ENCODE measurements at places on chromosomes 1 and 21. TPM values are rescaled to one million over a fixed set of nuclear protein-coding genes. Genes with fewer than 3 reads are reported as not detected.

KCNK2 gene
- total RNA-seq, result 0.95 TPM

DNA sequence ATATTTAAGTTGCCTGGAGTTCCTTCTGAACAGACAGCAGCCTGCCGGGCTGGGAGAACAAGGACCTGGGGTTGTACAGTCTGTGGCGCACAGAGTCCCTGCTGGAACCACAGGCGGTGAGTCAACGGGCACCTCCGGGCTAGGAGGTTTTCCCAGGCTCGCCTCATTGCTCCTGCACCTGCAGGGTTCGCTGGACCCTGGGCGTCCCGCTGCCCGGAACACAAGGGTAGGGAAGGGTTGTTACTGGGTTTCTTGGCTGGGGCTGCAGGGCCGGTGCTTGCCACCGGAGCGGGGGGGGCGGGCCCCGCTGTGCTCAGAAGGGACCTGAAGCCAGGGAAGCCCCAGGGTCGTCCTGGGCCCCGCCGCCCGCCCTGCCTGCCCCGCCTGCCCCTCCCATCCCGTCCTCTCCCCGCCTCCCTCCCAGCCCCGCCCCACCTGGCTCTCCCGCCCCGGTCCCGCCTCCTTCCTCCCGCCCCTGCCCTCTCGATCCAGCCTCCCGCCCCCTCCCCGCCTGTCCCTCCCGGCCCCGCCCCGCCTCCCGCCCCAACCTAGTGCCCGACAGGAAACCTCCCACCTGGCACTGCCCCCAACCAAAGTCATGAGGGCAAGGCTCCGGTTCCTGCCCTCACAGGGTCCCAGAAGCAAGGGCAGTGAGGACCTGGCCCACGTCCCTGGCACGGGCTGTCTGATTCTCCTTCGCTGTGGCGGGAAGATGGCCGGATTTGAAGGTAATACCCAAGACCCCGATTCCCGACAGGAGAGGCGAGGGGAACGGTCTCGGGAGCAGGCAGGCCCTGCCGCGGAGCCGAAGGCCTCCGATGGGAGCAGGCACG lies 6.8 kb downstream of the JMJD4 start:
- DNase-seq, result no peak

BARHL2 gene
- not detected for total RNA-seq

TSTD1 gene
- 99.0 TPM for total RNA-seq

- DNase-seq, result no peak
Observed at GRCh38 chr1:243354511-243355153, 98.8 kb downstream of the SDCCAG8 start.

GRCh38 chr1:63486629-63487028 lies 36.4 kb downstream of the ITGB3BP start:
- DNase-seq, result no peak

DNA sequence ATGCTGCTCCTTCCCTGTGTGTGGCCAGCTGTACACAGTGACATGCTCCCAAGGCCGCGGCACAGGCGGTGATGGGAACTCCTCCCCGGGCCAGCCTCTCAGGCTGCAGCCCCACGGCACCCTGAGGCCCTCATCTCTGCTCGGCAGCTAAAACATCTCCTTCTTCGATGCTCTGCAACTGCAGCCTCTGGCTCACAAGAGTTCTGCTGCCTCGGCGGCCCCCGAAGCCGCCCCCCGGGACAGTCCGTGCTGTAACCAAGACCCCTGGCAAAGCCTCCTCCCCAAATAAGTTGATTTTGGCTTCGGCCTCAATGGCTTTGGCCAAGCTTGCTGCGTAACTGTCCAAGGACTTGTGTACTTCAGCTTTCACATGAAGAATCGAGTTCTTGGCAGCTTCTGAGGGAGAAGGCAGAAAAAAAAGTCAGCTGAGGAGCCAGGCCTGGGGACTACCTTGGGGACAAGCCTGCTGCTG lies 51.3 kb downstream of the GPR161 start:
- no peak for DNase-seq

PAPPA2 gene
- total RNA-seq, result under 0.01 TPM

CIART gene
- 2.5 TPM for total RNA-seq

DNA sequence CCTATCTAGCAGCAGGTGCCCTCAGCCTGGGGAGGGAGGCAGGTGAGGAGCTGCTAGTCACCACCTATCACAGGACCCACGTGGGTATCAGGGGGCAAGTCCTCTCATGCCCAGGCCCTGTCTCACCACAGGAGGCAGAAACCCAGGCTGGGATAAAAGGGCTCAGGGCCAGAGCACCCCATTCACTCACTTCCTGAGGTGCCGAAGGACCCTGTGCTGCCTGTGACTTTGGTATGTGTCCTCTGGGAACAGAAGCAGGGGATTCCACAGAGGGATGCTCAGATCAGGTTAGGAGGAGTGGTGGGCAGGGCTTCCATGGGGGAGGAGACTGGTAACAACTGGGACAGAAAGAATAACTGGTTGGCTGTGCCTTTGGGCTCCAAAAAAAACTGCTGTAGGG lies at the start of gene LCE1E:
Gene LCE1E, plus strand, starts transcription at position 181 of the 400 bp plus-strand sequence. CDS start 1,043 bp downstream, outside the sequence.
- no peak for DNase-seq

- no peak for DNase-seq
Observed at GRCh38 chr1:194028002-194028401, 841.6 kb upstream of the B3GALT2 start.

DNA sequence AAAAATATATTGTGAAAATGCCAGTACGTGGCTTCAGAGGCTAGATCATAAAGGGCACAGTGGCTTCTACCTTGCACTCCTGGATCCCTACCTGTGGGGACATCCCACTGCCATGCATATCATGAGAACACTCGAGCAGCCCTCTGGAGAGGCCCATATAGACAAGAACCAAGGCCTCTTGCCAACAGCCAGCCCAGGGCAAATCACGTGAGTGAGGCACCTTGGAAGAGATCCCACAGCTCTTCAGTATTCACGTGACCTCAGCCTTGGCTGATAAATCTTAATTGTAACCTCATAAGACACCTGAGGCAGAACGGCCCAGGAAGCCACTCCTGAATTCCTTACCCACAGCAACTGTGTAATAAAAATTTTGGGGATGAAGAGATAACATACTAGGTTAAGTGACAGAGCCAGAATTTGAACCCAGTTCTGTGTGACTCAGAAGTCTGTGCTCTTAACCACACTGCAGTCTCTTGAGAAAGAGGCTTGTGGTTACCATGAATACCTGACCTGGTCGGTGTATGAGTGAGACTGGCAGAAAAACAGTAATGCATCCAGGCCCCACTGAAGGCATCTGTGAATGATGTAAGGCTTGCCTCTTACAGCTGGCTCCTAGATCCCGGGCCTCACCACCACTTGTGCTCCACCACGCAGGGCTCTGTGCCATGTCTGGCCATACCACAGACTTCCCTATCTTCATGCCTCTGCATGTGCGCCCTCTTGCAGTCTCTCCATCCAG lies 6.9 kb upstream of the A3GALT2 start:
- no peak for DNase-seq

- DNase-seq, result no peak
Observed at GRCh38 chr1:174872615-174873058, 127.1 kb upstream of the CACYBP start.

OR2L8 gene
- not detected for total RNA-seq

DNA sequence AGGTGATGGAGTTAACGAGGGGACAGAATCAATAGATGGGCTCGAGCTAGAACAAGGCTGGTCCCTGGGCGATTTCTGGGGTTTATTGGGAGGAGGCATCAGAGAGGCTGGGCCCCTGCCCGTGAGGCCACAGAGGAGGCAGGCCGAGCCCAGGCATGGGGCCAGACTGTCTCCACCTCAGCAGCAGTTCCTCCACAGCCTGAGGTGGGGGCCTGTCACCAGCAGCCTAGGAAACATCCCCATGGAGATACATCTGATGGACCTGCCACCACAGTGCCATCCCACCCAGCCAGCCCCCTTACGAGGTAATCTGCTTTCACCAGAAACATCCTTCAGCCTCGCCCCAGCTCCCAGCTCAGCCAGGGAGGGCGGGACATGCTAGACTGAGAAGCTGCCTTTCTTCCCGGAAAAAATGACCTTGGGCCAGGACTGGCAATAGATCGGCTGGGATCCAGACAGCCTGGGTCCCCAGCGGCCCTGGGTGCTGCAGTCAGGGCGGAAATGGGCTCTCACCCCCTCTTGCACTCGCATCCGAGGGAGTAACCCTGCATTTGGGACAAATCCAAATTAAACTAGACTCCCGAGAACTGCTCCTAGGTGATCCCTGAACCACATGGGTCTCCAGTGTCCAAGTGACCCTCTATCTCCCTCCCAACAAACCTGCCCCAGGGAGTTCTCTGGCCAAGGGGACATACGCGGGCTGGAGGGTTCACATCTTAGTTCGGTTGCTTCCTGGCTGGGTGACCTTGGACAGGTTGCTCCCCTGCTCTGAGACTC lies 10.0 kb upstream of the EPHA8 start:
- DNase-seq, result no peak
